LHCN-M2 (cell line): ENCODE measurements at places on chromosomes 4 and X. TPM values are rescaled to one million over a fixed set of nuclear protein-coding genes. Genes with fewer than 3 reads are reported as not detected.

Gene SHROOM2
- total RNA-seq = 3.2 and 5.1 TPM in 2 replicates

Gene CFAP299
- total RNA-seq = 0.71 and 1.3 TPM in 2 replicates

Gene XIAP
- 30.5 and 37.6 TPM in 2 replicates for total RNA-seq

Gene KLB
- total RNA-seq = not detected in 2 replicates

Gene ARMCX2
- total RNA-seq = 199 and 221 TPM in 2 replicates

Gene CHRNA9
- 0.29 and 0.51 TPM in 2 replicates for total RNA-seq

Gene SPIN2A
- 0.06 and 0.17 TPM in 2 replicates for total RNA-seq

Gene SULT1E1
- not detected in 2 replicates for total RNA-seq

Gene CT83
- not detected in 2 replicates for total RNA-seq

Gene FHDC1
- total RNA-seq = 0.13 and 0.46 TPM in 2 replicates

Gene SYTL4
- total RNA-seq = 2.7 and 3.2 TPM in 2 replicates

Gene SLC38A5
- 2.9 and 4.4 TPM in 2 replicates for total RNA-seq

Gene DUSP9
- total RNA-seq = not detected in 2 replicates

Gene GC
- not detected in 2 replicates for total RNA-seq

Gene PLP1
- 0.17 TPM in 1 of 2 replicates, not detected in the other for total RNA-seq

Gene OGT
- 48.3 and 55.3 TPM in 2 replicates for total RNA-seq

Gene MAGEA2B
- not detected in 2 replicates for total RNA-seq

Gene KLHL4
- total RNA-seq = 11.7 and 16.0 TPM in 2 replicates

Gene DKK2
- 0.58 and 0.63 TPM in 2 replicates for total RNA-seq

Gene SYN1
- 0.17 and 0.51 TPM in 2 replicates for total RNA-seq

Gene HSFX3
- total RNA-seq = not detected in 2 replicates

Gene ADH1C
- total RNA-seq = not detected in 2 replicates

Gene USP9X
- 68.2 and 80.0 TPM in 2 replicates for total RNA-seq

Gene ANXA10
- total RNA-seq = 0.34 TPM in 1 of 2 replicates, not detected in the other

Gene CXCL5
- total RNA-seq = 0.06 TPM in 1 of 2 replicates, not detected in the other

Gene UBE2D3
- total RNA-seq = 343 and 417 TPM in 2 replicates

Gene USP26
- total RNA-seq = not detected in 2 replicates

Gene TBCK
- 30.1 and 35.6 TPM in 2 replicates for total RNA-seq

Gene NDNF
- 0.11 TPM in 1 of 2 replicates, not detected in the other for total RNA-seq

Gene CYP2U1
- 8.6 and 13.5 TPM in 2 replicates for total RNA-seq

Gene SYNPO2
- 35.2 and 69.7 TPM in 2 replicates for total RNA-seq

Gene GAGE10
- not detected in 2 replicates for total RNA-seq

Gene ADGRG4
- total RNA-seq = not detected in 2 replicates

Gene MTNR1A
- not detected in 2 replicates for total RNA-seq

Gene DGAT2L6
- total RNA-seq = not detected in 2 replicates
